ENCODE measurements at places on chromosomes 1 and 21.
A peak's percentile ranks its signal among the peaks of the same experiment; 100 is the strongest.

DNA sequence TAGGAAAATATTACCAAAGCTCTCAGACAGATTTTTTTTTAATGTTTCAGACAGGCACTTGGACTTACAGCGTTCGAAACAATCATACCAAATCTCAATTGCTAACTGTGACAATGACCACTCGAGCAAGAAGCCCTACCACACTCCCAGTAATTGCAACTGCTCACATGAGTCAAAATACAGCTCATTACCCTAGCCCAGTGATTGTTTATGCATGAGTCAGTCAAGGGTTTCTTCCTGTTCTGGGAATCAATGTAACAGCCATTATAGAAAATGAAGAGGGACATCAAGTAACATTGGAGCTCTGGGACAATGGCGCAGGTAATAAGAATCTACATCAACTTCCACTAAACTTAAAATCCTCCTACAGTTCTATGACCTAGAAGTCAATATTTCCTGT lies 56.1 kb upstream of the SH3GLB1 start:
- DNase-seq = no peak

GRCh38 chr1:17125756-17126237 lies 6.5 kb upstream of the PADI2 start:
- peak; percentile 81 for DNase-seq

DNA sequence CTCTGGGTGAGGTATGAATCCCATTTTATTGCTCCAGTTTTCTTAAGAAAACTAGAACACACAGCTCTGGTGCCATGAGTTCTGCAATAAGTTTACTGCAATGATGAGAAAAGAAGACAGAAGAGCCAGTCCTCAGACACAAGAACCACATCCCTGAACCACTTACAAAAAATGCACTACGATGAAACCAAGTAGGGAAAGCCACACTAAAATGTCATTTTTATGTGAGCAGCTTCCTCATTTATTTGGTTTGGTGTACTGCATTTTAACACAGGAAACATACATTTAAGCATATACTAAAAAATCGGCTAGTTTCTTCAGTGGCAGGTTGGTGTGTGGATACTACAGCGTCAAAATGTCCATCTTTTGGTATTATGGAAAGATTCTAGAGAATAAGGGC lies 95.9 kb downstream of the PTPN14 start:
- no peak for DNase-seq

GRCh38 chr1:86704972-86705664 lies 742 bp downstream of the SH3GLB1 start:
- peak; percentile 91 for DNase-seq

GRCh38 chr1:200778766-200779165 lies 40.1 kb downstream of the CAMSAP2 start:
- DNase-seq = no peak

DNA sequence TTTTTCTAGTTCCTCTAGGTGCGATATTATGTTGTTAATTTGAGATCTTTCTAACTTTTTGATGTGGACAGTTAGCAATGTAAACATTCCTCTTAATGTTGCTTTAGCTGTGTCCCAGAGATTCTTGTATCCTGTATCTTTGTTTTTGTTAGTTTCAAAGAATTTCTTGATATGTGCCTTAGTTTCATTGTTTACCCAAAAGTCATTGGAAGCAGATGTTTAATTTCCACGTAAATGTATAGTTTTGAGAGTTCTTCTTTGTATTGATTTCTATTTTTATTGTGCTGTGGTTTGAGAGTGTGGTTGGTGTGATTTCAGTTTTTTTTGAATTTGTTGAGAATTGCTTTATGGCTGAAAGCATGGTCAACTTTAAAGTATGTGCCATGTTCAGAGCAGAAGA lies 319.4 kb downstream of the PTBP2 start:
- DNase-seq = no peak

GRCh38 chr1:43747736-43748135 lies 40.4 kb downstream of the ST3GAL3 start:
- DNase-seq = no peak

DNA sequence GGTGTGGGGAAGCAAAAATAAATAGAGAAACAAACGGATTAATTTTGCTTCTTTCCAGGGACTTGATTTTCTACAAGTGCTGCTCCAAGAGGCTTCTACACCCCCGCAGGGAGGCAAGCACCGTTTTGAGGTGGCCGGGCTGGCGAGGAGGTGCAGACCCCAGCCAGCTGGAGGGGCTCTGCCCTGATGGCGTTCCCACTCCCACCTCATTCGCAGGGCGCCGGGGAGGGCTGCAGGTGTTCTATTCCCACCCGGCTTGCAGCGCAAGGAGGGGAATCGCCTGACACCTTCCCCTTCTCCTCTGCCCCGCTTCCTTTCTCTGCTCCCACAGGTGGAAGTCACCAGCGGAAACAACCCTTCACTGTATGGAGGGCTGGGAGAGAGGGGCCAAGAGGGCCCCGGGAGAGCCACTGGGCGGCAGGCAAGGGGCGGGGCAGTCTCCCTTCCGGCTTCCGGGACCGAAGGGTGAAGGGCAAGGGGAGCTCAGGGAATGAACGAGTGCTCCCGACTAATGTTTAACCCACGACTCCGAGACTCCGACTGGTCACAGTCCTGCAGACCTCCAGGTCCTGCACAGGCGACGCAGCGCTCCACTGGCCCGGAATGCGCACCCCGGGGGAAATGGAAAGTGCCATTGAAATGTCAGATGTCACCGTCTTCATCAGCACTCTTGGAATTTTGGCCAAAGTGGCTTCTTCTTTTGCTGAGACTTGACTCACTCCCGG lies 29.1 kb downstream of the TEX35 start:
- no peak for DNase-seq

DNA sequence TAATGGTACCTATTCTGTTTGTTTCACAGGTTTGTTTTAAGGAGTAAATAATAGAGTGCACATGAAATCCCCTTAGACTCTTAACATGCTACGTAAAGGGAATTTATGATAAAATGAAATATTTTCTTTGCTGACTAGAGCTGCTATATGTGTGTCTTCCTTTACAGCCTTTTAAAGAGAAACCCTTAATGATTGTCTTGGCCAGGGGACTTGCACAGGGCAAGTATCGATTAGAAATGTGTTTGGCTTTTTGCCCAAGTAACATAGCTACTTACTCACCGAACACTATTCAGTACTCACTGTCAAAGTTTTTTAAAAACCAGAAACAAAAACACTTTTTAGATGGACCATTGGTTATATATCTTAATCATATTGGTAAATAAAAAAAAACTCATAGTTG lies 71.3 kb upstream of the KIAA1614 start:
- DNase-seq = no peak

GRCh38 chr1:41242342-41243078 lies 404 bp upstream of the SCMH1 start:
- no peak for DNase-seq

DNA sequence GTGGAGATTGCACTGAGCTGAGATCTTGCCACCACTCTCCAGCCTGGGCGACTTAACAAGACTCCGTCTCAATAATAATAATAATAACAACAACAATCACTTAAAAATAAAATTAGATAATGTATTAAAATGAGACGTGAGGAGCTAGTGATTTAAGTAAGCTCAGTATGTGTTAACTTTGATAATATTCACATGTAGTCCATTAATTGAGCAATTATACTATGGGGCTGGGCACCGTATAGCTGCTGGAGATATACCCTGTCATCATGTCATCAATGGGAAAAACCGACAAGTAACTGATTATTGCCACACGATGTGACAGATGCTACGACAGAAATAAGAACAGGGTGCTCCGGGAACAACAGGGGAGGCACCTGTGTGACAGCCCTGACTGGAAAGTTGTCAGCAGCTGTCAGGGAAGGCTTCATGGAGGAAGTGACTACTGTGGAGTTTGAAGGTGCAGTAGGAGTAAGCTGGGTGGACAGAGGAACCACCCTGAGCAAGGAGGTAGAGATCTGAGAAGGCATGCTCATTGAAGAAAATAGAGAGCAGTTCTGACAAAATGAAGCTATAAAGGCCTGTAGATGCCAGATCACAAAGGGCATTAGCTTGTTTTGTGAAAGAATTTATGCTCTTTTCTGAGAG lies 924 bp upstream of the CAMSAP2 start:
- DNase-seq = no peak

DNA sequence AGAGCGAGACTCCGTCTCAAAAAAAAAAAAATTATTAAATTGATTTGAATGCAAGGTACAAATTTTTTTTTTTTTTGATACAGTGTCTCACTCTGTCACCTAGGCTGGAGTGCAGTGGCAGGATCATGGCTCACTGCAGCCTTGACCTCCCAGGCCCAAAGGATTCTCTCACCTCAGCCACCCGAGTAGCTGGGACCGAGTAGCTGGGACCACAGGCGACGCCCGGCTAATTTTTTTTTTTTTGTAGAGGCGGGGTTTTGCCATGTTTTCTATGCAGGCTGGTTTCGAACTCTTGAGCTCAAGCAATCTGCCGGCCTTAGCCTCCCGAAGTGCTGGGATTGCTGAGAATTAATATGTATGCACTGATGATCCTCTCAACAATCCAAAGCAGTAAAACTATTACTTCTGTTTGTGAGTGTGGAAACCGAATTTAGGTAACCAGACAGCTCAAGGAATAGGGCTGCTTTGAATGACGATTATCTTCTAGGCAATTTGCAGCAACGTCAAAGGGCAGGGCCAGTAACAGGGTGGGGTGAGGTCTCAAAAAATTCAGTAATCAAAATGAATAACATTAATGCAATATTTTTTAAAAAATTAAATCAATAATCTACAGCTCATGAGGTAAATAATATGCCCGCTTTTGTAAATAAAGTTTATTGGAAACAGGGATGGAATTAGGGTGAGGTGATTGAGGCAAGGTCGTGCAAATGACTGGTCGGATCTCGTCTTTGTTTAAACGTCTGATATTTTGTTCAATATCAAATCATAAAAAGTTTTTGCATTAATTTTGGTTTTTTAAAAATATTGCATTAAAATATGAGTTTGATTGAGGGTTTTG lies 1.2 kb downstream of the CLSPN start:
- no peak for DNase-seq

GRCh38 chr1:159897962-159898361 lies 2.0 kb downstream of the CFAP45 start:
- DNase-seq = no peak

All from posterior cingulate gyrus (tissue), 11 donors.